Foreskin fibroblast (primary cell): ENCODE measurements at places on chromosomes 4 and X.
A peak's percentile ranks its signal among the peaks of the same experiment; 100 is the strongest.

DNA sequence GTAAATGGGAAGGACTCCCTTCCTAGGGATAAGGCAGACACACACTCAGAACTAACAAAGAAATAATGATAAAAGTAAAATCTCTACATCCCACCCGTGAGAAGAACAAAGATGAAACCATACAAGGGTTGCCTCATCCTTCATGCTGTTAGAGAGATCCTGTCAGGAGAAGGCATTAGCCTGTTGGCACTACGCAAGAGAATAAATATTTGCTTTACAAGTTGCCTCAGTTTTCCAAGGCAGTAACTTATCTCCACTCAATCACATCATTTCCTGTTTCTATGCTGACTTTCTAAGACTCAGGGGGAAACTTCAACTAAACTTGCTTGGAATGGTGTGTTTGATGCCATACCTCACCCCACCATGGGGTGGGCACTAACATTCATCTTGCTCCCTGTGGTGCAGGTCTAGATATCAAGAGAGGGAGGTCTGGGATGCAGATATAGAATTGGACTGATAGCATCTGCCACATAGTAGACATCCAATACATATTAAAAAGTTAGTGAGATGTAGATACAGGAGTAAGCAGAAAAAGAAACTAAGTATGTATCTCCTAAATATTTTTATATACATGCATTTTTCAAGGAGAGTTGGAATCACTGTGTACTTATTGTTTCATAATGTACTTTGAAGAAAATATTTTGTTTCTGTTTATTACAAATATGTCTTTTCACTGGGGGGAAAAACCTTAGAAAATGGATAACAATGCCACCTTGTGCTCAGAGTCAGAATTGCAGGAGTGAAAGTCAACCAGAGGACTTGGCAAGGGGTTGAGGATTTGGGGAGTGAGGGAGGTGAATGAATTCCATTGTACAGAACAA lies 57.2 kb upstream of the BEX4 start:
- peak; percentile 66 for DNase-seq

DNA sequence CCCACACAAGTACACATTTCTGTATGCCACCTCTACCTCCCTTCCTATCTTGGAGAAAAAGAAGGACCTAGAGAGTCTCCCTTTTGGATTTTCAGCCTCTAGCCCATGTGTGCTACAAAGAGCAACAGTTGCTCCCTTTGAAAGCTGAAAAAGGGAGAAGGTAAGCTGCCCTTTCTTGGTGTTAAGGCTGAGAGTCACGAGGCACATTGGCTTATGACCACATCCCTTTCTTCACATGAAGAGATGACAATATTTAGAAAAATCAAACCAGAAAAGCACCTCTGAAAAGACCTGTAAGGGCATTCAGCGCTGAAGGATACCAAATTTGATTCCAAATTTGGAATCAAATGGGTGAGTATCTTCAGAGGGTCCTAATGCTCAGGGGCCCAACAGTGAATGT lies 6.4 kb upstream of the FGFBP1 start:
- DNase-seq: no peak

GRCh38 chr4:78553529-78554060 lies 2.0 kb downstream of the ANXA3 start:
- DNase-seq: no peak

- peak; percentile 48 for DNase-seq
Measured at GRCh38 chr4:53558065-53558801, 33.1 kb downstream of the LNX1 start.

DNA sequence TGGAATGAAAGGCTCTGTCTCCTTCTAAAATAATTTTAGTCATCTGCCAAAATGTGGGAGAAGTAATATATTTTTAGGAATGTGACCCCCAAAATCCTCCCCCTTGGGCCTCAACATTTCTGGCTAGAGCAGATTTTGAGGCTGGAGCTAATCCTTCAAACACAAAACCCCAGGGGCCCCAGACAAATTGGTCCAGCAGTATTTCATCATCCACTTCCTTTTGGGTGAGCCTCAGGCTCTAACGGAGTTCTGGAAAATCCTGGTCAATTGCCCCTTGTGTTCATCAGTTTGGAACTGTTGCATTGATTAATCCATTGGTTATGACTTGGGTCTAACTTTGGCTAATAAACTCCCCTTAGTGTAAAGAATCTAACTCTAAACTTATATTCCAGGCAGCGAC lies 67.4 kb upstream of the PCDH19 start:
- no peak for DNase-seq
